ENCODE measurements at places on chromosomes 2 and 18.

DNA sequence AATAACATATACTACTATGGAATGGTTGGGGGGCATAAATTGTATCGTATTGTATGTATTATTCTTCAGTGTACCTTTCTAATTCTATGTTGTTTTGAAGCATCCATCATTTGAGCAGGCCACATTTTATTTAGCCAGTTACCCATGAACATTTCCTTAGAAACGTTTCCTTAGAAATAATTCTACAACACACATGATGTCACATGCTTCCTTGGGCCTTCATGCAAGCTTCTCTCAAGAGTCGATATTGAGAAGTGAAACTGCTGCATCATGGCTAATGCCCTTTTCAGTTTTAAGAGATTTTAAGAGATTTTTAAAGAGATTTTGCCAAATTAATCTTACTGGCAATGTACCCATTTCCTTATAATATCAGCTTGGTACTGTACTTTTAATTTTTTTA is 63.9 kb downstream of the ALPK2 start:
- DNase-seq: no peak

GRCh38 chr2:23034996-23035395 is 350.0 kb upstream of the KLHL29 start:
- DNase-seq: no peak

DNA sequence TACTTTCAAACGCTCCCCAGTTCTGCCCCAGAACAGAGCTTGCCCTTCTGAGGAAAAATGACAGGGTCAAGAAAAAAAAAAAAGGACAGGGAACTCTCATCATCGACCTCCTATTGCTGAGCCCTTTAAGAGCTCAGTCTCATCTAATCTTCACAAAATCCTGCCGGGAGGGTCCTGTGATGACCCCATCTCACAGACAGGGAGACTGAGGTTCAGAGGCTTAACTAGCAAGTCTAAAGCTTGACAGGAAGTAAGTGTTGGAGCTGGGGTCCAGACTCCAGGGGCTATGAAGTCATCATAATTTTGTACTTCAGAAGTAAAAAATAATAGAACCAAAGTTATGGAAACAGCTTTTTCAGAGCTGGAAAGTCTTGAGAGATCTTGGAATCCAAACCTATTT is 171.1 kb upstream of the MYCN start:
- no peak for DNase-seq

DNA sequence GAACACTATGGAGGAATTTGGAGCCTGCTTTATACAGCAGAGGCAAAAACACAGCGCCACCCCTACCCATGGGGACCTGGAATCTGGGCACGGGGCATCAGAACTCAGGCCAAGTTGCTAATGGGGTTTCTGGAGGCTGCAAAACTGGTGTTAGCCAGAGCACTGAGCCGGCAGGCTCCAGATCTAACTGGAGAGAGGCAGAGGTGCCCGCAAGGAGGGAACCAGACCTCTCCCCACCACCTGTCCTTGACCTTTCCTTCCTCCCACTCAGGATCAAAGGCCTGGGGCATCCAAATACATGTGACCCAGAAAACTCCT is 126.6 kb downstream of the TNS1 start:
- no peak for DNase-seq

DNA sequence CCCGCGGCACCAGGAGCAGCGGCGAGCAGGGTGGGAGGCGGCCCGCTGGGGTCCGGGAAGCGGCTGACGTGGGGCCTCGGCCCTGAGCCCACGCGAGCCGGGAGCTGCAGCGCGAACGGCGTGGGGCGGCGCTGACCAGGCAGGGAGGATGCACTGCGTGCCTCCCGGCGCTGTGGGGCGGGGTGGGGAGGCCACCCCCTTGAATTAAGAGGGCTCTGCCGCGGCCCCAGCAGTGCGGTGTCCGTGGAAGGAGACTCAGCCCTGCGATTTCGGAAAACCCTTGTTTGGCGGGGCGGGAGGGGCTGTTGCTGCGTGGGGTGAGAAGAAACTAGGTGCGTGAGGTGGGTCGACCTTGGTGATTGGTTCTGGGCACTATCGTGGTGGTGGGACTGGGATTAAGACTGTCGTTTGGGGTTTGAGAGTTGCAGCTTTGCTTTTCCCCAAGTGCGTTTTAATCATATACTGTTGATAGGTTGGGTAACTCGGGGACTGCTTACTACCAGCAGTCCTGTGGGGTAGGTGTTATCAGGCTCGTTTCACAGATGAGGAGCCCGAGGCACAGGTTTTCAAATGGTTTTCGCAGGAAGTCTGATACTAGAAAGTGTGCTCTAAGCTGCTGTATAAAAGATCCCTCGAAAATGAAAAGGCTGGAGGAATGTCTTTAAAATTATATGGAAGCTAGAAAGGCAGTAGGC is 722 bp downstream of the ACSL3 start:
- peak; percentile 38 for DNase-seq

DNA sequence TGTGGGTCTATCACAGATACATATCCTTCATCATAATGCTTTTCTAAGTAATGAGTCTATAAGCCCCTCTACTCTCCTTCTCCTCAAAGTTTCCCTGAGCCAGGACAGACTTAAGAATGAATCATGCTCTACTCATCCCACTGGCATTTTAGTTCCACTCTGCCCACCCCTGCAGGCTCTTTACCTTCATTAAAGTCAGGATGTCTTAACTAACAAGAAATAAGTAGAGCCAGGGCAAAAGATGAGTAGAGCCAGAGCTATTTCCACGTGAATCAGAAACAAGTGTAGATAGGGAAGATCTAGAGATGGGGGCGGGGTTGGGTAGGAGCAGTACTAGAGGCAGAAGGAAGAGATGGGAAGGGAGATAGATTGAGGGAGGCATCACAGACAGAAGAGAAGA is 790.5 kb downstream of the RNF144A start:
- no peak for DNase-seq

DNA sequence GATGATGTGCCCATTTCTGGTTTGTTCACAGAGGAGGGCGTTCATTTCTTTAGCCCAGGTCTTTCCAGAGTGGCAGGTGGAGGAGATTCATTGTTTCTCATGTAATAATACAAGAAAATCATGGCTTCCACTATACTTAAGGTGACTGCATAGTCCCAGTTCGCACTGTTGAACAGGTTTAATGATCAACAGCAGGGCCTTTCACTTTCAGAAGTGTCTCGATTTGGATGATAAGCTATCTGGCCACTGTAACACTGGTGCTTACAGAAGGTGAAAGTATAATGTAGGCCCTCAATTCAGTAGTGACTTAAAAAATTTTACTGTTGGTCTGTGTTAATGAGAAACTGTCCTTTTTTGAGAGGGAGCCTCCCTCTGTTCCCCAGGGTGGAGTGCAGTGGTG is 1.4 kb downstream of the RMC1 start:
- no peak for DNase-seq

GRCh38 chr18:13278062-13278630 is 59.6 kb downstream of the LDLRAD4 start:
- no peak for DNase-seq

GRCh38 chr2:180657054-180657453 is 323.4 kb upstream of the UBE2E3 start:
- no peak for DNase-seq

DNA sequence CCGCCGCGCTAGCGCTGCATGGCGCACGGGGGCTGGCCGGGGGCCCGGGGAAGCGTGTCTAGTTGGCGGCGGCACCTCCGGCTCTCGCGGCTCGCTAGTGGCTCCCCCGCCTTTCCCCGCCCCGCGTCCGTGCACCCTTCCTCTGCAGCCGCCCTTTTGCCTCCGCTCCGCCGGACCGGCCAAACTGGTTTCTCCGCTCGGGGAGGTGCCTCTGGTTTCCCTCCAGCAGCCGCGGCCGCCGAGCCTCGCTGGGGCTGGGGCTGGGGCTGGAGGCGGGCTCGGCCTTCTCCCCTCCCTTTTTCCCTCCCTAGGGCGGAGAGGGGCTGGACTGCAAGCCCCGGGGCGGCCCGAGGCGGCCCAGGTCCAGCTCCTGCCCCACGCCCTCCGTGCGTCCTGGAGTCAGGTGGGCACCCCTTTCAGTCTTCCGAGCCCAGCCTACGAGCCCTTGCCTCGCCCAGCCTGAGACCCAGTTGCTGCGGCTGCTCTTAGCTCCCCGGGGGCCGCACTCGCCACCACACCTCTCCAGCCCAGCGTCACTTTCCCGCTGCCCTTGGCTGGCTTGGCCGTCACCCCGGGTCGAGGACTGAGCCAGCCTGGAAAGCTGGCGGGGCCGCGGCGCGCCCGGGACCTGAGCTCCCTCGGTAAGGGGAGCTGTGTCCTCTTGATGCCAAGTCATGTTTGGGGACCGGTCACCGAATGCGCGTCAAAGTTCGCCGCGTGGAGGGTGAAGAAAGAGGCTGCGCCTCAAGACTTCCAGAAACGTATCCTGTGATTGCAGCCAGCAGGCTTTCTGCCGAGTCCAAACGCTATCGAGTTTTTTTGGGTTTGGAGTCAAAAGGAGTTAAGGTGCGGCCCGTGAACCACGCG is at the start of gene ATP8B1:
Gene ATP8B1, minus strand, starts transcription at position 213 of the 867 bp plus-strand sequence. CDS start 71,508 bp downstream, outside the sequence.
- DNase-seq: peak; percentile 46

GRCh38 chr2:96449637-96450036 is 55.5 kb downstream of the NEURL3 start:
- DNase-seq: no peak
